ENCODE measurements at places on chromosomes 6 and 20. TPM values are rescaled to one million over a fixed set of nuclear protein-coding genes. Genes with fewer than 3 reads are reported as not detected.

The ZNF165 gene
- total RNA-seq = 2.7 TPM

The SLC22A2 gene
- not detected for total RNA-seq

The NMBR gene
- total RNA-seq = not detected

The CDK5RAP1 gene
- 65.5 TPM for total RNA-seq

The TAAR9 gene
- not detected for total RNA-seq

The GPR63 gene
- total RNA-seq = not detected
